Activated CD4-positive, alpha-beta T cell treated with anti-CD3 and anti-CD28 coated beads, Interleukin-2, amount 50 U/mL, for 16 hours (primary cell): ENCODE measurements at places on chromosomes 5 and 9.
A peak's percentile ranks its signal among the peaks of the same experiment; 100 is the strongest.

DNA sequence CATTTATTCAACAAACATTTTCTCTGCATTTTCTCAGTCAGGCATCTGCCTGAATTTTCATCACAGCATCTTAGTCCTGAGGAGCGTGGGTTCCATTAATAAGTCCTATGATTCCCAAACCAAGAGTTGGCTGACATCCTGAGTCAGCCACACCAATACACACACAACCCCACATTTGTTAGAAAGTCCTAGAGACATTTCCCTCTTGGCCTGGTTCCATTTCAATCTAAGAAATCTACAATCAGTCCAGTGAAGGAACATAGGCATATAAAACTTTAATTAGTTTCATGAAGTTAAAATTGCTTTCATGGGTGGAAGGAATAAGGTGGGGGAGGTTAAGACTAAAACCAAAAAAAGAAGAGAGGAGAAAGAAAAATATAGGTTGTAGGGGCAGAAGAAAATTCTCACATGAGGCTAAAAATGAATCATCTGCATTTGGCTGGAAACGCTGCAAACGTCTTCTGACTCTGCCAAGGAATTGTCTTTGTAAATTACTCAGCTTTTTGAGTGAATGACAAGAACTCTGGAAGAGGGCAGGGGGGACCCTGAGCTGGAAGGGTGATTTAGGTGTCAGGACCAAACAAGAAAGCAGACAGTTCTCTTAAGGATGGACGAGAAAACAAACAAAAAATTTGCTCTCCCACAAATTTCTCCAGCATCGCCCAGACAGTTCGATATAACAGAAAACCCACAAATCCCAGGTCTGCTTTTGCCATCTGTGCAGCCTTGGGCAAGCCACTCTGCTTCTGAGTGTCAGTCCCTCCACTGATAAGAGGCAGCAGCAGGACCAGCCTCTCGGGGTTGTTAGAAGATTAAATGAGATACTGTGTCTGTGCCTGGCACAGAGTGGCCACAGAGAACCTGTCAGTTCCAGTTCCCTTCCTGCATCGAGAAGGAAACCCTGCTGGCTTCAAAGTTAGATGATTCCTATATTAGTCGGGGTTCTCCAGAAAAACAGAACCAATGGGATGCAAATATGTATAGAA, 289.7 kb downstream of the CDK5RAP2 start:
- DNase-seq = no peak

DNA sequence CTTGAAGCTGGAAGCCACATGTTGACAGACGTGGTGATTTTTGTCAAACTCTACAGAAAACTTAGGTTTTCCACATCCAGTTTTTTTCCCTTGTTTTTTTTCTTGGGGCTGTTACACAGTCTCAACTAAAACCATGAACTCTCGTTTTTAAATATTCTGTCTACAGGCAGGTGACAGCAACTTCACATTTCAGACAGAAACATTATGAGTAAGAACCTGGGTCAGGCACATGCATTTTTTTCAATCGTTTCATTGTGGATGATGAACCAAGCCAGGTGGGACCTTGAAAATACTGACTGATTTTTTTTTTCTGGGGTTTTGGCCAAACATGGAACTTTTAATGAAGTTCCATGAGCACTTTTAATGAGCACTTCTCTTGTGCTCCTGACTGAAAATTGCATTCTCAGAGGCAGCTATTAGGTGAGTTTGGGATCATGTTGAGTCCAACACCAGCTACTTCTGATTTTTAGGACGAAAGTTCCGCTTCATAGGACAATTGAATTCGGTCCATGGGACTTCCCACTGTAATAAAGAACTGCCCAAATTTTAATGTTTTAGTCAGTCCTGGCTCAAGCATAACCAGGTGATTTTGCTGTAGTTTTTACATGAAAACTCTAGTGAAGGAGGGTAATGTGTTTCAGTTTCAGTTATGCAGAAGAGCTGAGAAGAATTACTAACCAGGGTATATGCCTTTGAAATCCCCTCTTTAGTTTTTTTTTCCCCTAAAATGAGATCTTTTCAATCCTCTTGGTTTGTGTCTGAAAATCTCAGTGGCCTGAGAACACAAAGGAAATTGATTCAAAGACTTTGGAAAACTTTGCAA, 93.2 kb upstream of the ADAMTS16 start:
- DNase-seq = no peak

- DNase-seq = no peak
Measured at GRCh38 chr5:143772621-143773020, 39.3 kb upstream of the HMHB1 start.

DNA sequence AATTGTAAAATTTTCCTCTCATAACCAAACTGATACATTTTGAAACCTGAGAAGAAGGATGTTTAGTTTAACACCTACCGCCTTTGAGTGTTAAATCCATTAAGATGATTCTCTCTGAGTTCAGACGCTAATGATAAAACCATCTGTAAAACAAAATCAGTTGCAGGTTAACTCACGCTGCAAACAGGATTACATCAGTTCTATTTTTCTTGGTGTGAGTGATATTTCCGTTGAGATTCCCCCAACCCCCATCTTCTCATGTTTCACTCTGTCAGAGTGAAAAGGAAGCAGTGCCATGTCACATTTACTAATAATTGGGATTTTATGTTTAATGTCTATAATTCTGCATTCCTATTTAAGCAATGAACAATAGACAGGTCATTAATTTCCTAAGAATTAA, 146.5 kb downstream of the FANCC start:
- DNase-seq = peak; percentile 89

DNA sequence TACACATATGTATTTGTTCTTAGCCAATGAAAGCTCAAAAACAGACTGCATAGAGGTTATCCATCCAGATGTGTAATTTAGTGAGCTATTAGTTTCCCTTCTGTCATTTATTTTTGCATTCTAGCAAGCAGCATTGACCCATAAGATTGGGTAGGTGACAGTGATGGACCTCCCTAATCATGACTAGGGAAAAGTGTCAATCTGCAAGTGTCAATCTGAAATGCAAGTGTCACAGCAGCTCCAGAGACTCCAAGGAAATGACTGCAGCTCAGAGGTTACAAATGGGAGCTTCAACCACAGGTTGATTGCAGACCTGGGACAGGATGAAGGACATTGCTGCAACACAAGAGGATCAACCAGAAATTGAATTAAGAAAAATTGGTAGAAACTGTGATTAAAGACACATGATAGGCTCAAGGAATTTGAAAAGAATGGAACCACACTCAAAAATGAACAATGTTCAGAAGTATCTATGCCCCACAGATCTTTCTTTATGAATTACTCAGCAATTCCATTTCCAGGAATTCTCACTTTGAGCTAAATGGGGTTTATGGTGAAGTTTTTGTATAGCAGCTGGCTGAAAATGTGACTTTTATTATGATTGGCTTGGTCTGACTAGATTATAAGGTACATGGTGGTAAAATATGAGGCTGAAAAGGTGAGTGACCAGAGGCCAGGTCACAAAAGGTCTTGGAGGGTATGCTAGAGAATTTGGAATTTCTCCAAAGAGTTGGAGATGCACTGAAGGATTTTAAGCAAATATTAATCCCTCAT, 59.6 kb upstream of the HTR4 start:
- peak; percentile 32 for DNase-seq

GRCh38 chr5:149317281-149318048, 27.8 kb upstream of the GRPEL2 start:
- DNase-seq = peak; percentile 40

DNA sequence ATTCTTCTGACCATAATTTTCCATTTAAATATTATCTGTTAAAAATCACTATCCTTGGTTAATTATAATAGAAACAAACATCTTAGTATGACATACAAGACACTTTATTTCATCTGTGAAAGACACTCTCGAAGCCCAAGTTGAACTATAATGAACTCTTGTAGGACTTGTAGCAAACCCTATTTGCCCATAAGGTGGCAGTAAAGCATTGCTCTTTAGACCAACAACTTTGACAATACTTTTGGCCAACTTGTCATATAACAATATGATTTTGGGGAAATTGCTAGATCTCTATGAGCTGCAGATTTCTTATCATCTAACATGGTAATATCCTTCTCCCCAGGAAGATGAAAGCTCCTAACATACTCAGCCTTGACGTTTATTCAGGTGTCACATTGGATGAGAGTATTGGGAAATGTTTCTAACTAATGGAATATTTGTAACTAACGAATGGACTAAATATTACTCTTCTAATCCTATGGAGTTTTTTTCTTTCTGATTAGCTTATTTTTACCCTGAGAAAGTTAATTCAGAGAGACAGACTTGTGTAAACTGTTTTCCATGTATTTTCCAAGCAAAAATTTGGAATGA, 11.0 kb downstream of the SPINK14 start:
- peak; percentile 69 for DNase-seq

GRCh38 chr9:96108691-96109380, 193.1 kb downstream of the HSD17B3 start:
- no peak for DNase-seq

- DNase-seq = no peak
Measured at GRCh38 chr9:78218890-78219289, 17.0 kb upstream of the CEP78 start.

- DNase-seq = no peak
Measured at GRCh38 chr5:17445185-17445584, 52.8 kb upstream of the TAF11L2 start.

GRCh38 chr5:14342306-14342705, 199.2 kb downstream of the TRIO start:
- DNase-seq = peak; percentile 6

- DNase-seq = no peak
Measured at GRCh38 chr5:151056379-151057325, 24.2 kb downstream of the TNIP1 start.

DNA sequence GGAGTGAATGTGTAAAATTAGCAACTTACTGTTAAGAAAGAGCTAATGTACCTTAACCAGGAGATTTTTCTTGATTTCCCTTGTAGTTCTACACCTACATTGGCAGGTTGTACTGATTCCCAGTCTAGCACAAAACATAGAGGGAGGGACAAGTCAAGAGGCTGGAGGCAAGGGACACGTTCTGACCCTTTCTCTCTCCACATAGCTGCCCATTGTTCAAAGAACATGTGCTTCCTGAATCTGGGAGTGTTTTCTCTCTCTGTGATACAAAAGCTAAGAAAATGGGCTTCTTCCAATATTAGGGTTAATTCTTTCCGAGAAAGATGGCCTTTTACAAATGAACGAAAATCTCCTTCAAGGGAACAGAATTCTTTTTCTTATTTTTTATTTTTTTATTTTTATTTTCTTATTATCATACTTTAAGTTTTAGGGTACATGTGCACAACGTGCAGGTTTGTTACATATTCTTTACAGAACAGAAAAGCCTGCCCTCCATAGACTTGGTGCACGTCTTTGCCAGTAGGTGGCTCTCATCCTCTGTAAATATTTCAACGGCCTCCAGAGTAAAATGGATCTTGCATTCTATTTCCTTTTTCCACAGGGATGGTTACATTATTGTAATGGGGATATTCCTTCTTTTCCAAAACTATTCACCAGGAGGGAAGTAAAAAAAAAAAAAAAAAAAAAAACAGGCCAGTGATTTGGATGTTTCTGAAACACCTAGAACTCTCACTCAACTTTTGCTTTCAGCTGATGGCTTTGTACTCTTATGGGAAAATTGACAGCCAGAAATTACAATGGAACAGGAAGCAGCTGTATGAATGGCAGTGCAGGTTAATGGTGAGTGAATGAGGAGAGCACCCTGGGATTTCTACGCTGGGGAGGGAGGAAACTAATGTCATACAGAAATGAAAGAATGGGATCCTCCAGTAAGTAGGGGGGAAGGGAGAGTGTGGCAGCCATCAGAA, 13.1 kb upstream of the IFNA5 start:
- peak; percentile 43 for DNase-seq
